ENCODE measurements at places on chromosomes 5 and 9.

DNA sequence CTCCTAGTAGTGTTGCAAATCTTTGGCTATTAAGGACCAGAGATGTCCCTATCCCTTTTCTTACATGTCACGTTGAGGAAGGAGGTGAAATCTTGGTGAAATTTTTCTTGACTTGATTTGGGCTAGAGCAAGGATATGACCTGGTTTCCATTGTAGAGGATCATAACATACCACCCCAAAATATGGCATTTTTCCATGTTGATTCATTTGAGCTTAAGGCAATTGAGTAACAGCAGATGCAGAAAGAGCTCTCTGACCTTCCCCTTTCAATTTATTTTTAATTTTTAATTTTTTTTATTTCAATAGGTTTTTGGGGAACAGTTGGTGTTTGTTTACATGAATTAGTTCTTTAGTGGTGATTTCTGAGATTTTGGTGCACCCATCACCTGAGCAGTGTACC, 61.2 kb upstream of the MAP1B start:
- no peak for DNase-seq

DNA sequence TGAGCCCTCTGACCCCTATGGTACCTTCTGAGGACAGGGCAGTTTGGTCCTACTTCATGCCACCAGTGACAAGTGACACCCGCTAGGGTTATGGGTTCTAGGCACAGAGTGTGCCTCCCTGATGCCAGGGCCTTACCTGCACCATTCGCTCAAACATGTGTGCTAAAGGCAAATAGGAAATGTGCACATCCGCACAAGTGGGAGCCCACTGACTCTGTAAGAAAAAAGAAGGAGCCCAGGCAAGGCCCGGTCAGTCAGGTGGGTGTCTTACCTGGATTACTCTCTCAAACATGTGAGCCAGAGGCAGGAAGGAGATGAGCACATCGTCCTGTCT, 29.1 kb upstream of the MEIKIN start:
- no peak for DNase-seq

DNA sequence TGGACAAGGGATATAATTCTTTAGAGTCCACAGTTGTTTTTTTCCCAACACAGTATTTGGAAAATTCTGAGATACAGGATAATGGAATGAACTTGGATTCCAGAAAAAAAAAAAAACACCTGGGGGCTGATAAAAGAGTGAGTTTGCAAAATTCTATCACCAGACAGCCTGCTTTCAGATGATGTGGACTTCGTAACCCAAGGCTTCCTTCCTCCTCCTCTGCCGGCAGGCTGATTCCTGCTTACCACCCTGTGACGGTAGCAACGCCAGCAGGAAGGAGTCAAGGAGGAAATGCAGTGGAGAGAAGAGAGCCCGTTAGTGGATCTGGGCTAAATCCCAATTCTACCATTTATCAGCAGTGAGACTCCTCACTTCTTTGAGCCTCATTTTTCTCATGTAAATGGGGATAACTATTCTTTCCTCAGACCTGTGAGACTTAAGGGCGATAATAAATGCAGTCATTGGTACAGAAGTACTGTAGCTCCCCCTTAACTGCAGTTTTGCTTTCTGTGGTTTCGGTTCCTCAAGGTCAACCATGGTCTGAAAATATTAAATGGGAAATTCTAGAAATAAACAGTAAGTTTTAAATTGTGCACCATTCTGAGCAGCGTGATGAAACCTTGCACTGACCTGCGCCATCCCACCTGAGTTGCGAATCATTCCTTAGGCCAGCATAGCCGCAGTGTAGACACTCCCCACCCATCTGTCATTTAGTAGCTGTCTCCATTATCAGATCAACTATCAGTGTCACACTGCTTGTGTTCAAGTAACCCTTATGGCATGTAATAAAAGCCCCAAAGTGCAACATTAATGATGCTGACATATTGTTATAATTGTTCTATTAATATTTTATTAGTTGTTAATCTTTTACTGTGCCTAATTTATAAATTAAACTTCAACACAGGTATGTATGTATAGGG, 71.4 kb downstream of the DCP2 start:
- DNase-seq, result no peak

- peak; percentile 73 for DNase-seq
Measured at GRCh38 chr5:176541338-176542134, 4.3 kb upstream of the RNF44 start.

DNA sequence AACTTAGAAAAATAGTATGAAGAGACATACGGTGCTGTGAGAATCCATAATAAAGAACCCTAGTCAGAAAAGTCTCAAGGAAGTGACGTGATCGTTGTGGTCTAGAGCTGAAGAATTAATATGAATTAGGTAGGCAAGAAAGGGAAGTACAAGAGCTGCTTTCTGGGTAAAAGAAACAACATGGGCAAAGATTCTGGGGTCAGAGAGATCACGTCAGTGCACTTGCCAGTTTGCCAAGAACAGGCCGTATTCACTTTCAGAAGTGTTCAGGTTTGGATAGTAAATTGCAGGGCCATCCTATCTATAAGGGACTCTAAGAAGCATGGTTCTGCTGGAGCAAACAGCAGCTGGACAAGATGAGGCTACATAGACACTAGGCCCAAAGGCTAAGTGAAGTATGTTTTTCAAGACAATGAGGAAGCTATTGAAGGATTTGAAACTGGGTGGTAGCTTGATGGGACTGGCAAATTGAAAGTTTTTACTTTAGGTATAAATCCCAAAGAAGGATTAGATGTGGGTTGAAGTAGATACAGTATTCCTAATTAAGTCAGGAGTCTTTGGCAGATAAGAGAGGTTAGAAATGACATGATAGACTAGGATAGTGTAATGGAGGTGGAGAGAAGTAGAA, 4.8 kb upstream of the CHD1 start:
- DNase-seq, result no peak

- DNase-seq, result no peak
Measured at GRCh38 chr5:45847877-45848276, 151.7 kb upstream of the HCN1 start.

GRCh38 chr5:24571302-24571701, 73.5 kb downstream of the CDH10 start:
- no peak for DNase-seq

All from stimulated activated CD4-positive, alpha-beta T cell treated with anti-CD3 and anti-CD28 coated beads, TNF-alpha, amount 100 ng/mL, for 24 hours (primary cell).